IPS-NIHi11 (cell line): ENCODE measurements at places on chromosomes 13 and 19.

DNA sequence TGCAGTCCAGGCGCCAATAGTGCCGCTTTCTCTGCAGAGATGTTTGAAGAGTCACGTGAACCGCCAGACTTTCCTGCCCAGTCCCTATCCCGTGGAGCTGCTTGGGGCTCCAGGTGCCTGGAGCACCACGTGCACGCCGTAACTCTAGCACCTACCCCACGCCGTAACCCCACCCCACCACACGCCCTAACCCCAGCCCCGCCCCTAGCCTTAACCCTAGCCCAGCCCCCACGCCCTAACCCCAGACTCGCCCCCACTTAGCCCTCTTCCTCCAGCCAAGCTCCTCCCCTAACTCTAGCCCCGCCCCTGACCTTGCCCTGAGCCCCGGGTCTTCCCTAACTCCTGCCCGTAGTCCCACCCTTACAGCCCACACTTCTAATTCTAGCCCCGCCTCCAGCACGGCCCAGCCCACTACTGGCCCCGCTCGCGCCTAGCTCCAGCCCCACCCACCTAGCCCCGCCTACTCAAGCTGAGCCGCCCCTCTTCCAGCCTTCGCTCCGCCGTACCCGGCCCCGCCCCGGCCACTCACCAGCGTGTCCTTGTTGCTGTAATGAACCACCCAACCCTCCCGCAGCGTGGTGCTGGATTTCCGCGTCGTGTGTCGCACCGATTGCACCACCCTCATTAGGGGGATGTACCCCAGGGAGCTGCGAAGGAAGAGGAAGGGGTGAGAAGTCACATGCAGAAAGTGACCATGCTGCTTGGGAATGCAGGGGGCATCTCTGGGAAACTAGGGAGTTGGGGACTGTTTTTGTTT lies 19.5 kb downstream of the PRKD2 start:
- DNase-seq = peak; percentile 100

GRCh38 chr13:93635616-93636032 lies 409.0 kb downstream of the GPC6 start:
- no peak for DNase-seq

DNA sequence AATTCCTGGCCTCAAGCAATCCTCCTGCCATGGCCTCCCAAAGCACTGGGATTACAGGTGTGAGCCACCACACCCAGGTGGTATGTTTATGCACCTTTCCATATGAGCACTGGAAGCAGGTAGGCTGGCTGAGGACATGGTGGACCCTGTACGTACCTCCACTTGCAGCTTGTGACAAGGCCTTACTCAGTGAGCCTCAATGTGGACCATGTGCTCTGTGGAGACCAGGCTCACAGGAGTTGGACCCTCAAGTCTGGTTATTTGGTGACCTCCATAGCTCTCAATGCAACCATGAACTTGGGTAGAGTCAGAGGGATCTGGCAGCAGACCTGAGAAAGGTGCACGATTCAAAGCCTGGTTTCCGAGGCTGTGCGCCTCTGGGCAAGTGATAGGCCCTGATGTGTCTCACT lies 5.5 kb downstream of the ACP4 start:
- DNase-seq = no peak

GRCh38 chr19:38452430-38453366 lies 19.2 kb downstream of the RYR1 start:
- DNase-seq = peak; percentile 98

GRCh38 chr13:73250061-73250460 lies 191.3 kb downstream of the KLF5 start:
- DNase-seq = no peak

DNA sequence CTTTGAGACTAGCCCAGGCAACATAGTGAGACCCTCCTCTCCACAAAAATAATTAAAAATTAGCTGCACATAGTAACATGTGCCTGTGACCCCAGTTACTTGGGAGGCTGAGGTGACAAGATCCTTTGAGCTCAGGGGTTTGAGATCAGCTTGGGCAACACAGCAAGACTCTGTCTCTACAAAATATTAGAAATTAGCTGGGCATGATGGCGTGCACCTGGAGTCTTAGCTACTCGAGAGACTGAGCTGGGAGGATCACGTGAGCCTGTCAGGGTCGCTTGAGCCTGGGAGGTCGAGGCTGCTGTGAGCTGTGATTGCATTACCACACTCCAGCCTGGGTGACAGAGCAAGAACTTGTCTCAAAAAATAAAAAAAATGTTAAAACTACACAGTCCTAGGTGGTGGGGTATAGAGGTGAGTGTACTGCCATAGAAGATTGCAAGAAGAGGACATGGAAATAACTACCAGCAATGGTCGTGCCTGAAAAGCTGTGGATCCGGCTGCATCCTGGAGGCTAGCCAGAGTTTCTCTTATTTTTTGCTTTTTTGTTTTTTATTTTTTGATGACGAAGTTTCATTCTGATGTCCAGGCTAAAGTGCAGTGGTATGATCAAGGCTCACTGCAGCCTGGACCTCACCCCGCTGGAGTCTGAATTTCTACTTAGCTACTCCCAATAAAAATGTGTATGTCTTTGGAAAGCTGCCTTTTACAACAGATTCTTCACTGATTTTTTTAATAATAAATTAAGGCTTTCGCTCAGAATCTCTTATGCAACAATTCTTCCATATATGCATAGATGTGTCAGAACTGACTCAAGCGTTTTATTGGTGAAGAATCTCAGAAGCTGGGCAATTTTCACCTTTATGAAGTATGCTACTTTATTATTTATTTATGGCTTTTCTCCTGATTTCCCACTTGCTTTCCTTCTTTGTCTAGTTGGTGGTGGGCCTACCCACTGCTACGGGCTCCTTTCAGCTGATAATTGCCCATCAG lies 393.8 kb downstream of the TSHZ3 start:
- no peak for DNase-seq

- no peak for DNase-seq
Observed at GRCh38 chr13:73572824-73573223, 514.0 kb downstream of the KLF5 start.

DNA sequence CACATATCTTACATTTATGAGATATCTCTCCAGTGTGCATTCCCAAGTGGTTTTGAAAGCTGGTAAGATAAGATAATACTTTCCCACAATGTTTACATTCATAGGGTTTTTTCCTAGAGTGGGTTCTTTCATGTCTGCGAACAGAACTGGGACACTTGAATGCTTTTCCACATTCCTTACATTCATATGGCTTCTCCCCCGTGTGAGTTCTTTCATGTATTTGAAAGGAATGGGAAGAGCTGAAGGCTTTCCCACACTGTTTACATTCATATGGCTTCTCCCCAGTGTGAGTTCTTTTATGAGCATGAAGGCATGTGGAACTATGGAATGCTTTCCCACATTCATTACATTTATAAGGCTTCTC lies 19.7 kb downstream of the ZNF433 start:
- no peak for DNase-seq

- peak; percentile 7 for DNase-seq
Observed at GRCh38 chr13:71759651-71760511, 107.1 kb downstream of the DACH1 start.

DNA sequence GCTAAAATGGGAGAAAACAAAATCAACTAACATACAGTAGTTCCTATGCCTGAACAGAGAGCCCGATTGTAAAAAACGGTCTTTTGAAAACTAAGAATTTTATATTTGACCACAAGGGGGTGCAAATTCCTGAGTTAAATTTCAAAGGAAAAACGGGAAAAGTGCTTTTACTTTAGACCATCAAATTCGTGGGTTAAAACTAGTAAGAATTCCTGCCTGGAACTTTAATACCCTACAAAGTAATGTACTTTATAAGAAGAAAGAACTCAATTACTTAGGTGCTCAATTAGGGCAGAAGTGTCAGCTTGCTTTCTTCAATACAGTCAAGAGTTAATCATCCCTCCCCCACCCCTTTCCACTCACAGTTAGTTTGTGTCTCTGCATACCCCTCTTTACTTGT lies 69.8 kb downstream of the KCNRG start:
- no peak for DNase-seq

- no peak for DNase-seq
Observed at GRCh38 chr13:44158881-44159632, 214.6 kb upstream of the SERP2 start.

DNA sequence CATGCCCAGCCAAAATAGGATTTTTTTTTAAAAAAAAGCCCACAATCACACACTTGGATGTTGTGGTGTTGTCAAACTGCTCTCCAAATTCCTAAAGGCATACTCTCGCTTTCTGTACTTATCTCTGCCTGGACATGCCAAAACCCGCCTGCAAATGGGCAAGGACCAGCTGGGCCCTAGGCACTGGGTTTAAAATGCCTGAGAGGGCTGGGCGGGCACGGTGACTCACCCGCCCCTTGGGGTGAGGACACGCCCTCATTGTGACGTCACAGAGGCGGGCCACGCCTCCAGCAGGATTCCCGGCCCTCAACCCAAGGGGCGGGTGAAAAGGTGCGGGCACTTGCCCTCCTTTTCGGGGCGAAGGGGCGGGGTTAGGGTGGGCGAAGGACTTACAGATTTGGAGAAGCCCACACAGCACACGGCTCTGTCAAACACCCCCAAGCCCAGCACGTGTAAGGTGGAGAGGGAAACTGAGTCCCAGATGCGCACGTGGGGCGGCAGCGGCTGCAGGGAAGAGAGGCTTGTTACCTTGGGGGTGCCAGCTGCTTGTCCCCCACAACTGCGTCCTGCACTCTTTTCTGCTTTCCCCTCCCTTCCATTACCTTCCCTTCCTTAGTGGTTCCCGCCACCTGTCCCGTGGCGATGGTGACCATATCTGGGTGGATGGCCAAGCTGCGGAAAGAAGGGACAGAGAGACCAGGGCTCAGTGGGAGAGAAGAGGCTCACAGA lies 6.6 kb downstream of the EML2 start:
- peak; percentile 97 for DNase-seq

- DNase-seq = no peak
Observed at GRCh38 chr19:4987256-4987655, 18.3 kb downstream of the KDM4B start.

DNA sequence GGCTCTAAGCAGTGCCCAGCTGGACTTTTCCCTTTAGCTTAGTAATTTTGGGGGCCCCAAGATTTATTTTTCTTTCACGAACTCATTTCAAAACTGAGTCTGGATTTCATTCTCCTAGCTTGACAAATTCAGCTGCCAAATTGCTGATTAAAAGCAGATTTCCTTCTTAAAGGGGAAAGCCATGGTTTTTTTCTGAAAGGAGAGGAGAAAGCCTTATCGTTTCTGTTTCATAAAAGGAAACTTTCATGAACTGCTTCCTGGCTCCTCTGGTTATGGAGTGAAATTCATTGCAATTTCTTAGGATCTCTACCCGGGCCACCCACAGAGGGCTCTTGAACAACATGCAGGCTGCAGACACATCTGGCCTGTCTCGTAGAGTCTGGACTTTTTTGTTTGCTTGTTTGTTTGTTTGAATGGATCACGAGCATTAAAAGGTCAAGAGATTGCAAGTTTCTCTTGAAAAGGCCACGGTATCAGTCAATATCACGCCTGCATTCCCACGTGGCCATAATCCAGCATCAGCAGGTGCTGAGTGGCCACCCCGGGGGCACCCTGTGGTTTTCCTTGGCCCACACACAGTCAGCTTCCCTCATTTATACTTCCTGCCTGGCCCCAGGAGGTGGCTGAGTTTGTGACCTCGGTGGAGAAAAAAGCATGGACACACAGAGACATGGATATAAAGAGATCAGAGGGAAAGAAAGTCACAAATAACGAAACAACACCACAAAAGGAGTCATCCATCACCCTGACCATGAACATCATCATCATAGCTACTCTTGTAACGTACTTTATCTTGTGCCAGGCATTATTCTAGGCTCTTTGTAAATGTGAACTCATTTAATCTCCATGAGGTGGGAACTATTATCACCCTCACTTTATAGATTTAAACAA lies 10.5 kb upstream of the KLK4 start:
- no peak for DNase-seq

DNA sequence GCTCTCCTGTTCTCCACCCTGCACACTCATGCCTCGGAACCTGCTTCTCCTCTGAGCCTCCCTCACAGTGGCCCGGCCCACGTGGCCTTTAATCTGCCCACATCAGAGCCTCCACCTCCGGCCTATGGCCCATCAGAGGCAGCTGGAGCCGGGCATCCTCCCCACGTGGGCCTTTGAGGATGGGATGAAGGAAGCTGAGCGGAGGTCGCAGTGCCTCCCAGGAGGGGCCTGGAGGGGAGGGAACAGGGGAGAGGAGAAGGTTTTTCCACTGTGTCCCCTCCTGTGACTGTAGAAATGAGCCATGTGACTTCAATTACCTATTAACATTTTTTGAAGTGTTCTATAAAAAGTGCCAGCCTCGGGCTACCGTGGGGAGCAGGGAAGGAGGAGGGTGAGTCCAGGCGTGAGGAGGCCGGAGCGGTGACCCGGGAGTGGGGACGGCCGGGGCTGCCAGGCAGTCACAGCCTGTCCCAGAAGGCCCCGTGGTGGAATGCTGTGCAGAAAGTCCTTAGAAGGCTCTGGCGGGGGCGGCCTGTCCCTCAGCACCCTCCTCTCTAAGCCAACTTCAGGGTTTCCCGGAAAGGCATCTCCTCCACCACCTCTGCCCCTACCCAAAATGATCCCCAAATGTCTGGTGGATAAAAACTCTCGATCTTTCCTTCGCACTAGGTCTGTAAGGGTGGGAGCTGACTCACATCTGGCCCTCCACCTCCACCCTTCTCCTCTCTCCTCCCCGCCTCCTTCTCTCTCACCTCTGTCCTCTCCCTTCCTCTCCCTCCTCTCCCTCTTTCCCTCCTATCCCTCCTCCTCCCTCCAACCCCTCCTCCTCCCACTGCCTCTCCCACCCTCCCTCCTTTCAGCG lies 24.8 kb upstream of the SLC1A5 start:
- no peak for DNase-seq

GRCh38 chr19:4922530-4923275 lies 13.4 kb downstream of the UHRF1 start:
- no peak for DNase-seq

DNA sequence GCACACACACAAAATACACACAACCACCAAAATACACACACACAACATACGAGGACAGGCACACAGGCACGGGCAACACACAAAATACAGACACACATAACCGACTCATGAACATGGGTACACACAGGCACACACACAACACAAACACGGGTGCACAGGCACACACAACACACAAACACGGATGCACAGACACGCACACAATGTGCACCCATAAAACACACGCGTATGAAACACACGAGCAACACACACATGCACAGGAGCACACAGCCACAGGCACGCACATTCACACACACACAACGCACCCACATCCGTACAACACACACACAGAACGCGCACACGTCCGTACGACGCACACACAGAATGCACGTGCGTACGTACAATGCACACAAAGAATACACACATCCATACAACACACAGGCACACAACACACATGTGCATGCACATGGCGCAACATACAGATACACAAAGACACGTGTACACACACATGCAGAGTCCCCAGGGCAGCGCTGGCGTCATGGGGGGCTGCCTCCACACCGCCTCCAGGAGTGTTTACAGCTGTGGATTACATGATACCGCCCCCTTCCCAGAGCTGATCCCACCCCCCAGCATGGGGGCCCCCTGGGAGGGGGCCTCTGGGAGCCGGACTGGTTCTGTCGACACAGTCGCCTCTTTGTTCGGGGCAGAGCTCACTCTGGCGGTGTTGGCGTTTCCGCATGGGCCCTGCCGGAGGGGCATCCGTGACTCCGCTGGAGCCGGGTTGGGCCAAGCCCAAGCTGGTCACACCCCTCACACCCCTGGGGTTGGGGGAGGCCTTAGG lies 2.9 kb downstream of the SBNO2 start:
- no peak for DNase-seq

- DNase-seq = no peak
Observed at GRCh38 chr19:7665076-7665475, 3.8 kb upstream of the RETN start.

- DNase-seq = no peak
Observed at GRCh38 chr13:40652588-40652940, 13.9 kb downstream of the FOXO1 start.

GRCh38 chr13:43389573-43389972 lies 366.2 kb downstream of the DNAJC15 start:
- no peak for DNase-seq
